Mucosa of descending colon (tissue), 3 donors: ENCODE measurements at places on chromosomes 13 and 19. TPM values are rescaled to one million over a fixed set of nuclear protein-coding genes. Genes with fewer than 3 reads are reported as not detected.

GRCh38 chr13:107210723-107211030 lies 642.7 kb upstream of the ARGLU1 start:
- no peak for DNase-seq

GSX1 gene
- total RNA-seq = not detected

DNA sequence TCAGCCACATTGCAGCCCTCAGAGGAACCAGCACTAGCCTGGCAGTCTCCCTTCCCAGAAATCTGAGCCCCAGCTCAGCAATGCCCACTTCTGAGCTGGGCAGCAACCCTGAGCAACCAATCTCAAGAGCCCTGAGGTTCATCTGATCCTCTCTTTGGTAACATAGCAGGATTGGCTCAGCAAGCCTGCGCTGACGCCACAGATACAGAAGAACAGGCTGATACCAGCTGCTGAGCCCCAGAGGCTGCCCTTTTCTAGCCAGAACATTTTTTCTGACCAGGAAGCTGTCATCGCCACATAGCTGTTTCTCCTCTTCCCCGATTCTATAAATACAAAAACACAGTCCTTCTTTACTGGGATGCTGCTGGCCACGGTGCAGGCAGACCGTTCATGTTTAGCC lies 59.8 kb downstream of the TRPM4 start:
- DNase-seq = no peak

DNA sequence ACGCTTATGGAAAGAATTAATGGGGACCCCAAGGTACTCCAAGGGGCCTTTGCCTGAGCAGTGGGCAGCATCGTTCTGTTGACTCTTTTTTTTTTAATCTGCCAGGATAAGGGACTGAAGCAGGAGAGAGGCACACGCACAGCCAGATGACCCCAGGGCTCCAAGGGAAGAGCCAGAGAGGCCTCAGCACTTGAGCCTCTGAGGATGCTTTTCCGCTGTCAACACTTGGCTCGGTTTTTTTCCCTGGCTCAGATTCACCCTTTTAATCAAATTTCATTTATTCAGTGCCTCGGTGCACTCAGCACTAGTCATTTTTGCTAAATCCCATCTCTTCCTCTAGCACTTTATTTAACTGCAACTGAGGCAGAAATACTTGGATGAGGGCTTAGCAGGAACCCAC lies 226.3 kb downstream of the FGF9 start:
- no peak for DNase-seq

ELANE gene
- total RNA-seq = 1.2 TPM

MYO1F gene
- 26.5 TPM for total RNA-seq

GRCh38 chr13:79490326-79490725 lies 9.4 kb downstream of the NDFIP2 start:
- no peak for DNase-seq

DNA sequence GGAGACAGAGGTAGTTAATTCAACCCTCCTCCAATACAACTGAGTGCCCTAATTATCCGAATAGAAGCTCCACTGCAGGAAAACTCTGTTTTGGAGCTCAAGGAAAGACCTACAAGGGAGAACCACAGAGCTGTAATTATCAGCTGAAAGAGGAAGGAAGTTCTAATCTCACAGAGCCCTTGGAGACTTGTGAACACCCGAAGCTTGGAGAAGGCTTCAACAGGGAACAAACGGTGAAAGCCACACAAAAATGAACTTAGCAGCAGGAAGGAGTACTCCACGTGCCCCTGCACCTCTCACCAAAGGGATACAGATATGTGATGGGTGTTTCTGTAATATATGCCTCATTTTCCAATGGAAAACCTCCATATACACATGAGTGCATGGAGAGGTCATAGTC lies 61.1 kb downstream of the IRS2 start:
- DNase-seq = no peak

- no peak for DNase-seq
These were observed 95.5 kb downstream of the CDADC1 start for GRCh38 chr13:49343255-49343654.

GRCh38 chr13:52775511-52775910 lies 35.9 kb upstream of the CNMD start:
- no peak for DNase-seq

GRCh38 chr13:43232873-43233265 lies 209.5 kb downstream of the DNAJC15 start:
- DNase-seq = no peak

DNA sequence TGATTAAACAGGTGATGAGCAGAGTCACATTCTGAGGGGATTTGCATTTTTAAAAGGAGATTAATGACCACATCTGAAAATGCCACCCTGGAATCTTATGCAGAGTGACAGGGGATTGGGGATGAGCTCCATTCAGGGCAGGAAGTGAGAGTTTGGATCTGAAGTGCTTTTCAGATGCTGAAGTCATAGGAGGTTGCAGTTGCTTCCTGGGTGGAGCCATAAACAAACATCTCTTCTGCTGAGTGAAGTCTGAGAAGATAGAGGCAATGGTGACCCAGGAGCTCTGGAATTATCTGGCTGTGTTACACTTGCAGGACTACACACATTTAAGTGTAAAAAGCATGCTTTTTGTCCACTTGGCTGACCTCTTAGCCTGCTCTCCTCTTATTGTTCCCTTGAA lies 51.4 kb upstream of the PSG8 start:
- no peak for DNase-seq

DNA sequence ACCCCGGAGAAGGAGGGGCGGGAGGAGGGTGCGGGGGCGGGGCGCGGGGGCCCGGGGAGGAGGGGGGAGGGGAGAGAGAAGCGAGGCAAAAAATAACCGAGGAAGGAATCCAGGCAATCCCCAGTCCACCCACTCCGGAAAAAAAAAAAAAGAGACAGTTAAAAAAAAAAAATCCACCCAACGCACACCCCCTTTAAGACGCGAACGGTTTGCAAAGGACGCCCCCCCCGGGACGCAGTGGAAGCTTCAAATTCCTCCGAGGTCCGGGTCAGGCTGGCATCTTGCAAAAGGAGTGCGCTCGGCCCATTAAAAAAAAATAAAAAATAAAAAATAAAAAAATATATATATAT lies at the start of gene CACNA1A:
Gene CACNA1A, minus strand, starts transcription at position 9 of the 350 bp plus-strand sequence. CDS start 255 bp downstream, outside the sequence.
- no peak for DNase-seq

DNA sequence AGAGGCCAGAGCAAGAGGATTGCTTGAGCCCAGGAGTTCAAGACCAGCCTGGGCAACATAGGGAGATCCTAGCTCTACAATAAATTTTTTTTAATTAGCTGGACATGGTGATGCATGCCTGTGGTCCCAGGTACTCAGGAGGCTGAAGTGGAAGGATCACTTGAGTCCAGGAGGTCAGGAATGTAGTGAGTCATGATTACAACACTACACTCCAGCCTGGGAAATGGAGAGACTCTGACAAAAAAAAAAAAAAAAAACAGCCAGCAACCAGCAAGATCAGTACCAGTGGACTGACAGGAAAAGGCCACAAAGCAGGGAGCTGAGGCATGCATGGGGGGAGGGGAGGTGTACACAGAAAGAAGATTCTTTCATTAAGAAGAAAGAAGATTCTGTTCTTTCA lies 52.7 kb upstream of the RFXAP start:
- DNase-seq = no peak
